ENCODE measurements at places on chromosomes 3 and 15.

DNA sequence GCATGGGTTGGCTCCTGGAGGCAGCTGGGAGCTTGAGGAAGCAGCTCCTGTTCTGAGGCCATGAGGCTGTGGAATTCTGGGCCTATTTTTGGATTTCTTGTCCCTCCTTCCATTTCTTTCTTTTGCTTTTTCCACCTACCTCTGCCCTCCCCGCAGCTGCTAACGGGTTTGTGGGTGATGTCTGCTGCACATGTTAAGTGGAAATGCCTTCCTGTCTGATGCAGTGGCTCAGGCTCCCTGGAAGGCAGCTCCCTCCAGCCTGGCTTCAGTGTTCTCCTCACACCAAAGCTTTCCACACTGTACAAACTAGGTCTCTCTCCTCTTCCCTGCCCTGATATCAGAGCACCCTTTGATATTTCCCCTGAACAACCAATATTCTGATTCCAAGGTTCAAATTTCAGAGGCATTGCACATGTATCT lies 33.8 kb upstream of the ESYT3 start:
- DNase-seq = no peak

GRCh38 chr15:41827290-41827879 lies 507 bp upstream of the JMJD7 start:
- DNase-seq = no peak

DNA sequence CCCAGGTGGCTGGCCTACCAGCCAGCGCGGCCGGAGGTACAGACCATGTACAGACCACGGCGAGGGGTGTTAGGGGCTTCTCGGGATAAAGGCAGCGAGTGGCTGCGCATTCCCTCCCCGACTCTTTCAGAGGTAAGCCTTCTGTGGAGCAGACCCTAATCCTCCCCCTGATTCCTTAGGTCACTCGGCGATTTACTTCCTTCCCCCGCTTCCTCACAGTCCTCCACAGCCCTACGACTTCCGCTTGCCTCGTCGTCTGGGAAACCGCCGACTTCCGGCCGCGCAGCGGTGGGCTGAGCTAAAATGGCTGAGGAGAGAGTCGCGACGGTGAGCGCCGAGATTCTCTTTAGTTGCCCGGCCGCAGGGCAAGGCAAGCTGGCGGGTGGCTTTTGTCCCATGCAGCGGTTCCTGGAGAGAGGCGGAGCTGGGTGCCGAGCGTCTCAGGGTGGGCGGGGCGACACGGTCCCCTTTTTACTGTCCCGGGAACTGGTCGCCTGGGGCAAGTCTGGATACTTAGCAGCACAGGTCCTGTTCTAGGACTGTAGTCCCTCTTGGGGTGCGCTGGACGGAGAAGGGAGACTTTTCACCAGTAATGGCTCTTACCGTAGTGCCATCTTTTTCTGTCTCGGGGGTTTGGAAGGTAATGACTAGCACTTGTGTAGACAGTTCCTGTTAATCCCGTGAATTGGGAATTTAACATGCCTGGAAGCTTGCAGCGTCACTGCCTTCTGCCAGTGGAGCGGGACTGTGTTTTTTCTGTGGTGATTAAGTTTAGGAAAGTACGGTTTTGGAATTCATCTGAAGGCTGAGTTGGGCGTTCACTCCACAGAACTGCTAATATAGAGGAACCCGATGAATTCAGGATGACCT lies at the start of the genes BBS4 and HIGD2B:
Gene BBS4, plus strand, starts transcription at position 283 of the 870 bp plus-strand sequence. Its CDS starts 21 bp downstream, at position 304.
Gene HIGD2B, minus strand, starts transcription at position 258 of the 870 bp plus-strand sequence. CDS start 9,808 bp downstream, outside the sequence.
- DNase-seq = peak; percentile 62

DNA sequence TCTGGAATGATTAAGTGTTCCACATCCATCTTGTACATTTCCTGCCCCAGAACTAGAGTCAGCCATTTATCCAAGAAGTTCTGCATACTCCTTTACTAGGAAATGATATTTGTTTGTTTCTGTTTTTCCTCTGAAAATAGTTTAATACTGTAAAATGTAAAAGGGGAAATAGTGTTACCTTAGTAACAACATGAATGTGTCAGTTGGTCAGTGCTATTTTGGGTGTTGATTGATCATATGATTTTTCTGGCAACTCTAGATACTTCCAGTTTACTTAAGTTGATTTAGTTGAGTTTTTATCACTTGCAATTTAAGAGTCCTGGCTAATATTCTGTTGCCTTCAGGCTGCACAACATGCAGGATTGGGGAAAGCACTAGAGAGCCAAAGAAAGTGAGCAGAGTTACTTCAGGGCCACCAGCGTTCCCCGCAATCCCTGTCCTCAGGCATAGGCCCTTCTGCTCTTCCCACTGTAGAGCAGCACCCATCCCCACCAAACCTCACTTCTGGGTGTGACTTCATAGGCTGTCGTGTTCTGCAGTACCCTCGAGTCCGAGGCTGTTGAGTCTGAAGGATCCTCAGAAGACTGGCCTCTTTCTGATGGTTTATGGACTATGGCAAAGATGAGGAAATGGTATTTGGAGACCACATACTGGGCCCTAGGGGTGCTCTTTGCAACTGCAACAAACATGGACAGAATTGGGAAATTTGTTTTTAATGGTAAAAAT lies 69.0 kb downstream of the CHD2 start:
- DNase-seq = no peak

DNA sequence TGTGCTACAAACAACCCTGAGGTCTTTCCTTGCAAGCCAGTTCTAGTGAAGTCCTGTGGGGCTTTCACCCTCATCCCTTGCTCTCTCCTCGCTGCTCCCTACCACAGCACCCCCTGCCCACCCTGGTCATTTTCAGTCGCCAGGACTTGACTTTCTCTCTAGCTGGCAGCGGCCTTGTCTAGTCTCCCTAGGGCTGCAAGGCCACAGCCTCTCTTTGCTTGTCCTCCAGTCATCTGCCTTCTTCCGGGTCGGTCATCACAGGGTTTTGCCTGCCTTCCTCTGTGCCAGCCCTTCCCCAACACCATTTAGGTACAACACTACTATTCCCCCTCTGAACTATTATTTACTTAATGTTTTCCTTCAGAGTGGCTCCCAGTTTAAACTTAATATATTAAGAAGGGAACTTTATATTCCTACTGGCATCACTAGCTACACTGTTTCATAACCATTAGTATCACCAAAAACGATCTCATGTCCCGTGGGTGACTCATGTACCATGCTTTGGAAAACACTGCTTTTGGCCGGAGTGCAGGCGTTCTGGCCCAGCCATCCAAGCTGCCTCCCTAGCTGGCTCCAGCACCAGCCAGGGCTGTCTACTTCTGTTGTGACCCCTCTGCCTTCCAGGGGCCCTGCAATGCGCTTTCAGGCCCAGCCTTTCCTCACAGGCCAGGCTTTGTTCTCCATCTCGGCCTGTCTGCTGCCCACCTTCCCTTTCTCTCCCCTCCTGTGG lies 21.4 kb downstream of the FAH start:
- no peak for DNase-seq

GRCh38 chr15:69125236-69125635 lies 35.2 kb upstream of the GLCE start:
- DNase-seq = no peak

GRCh38 chr15:88872706-88873105 lies 22.6 kb downstream of the HAPLN3 start:
- no peak for DNase-seq

DNA sequence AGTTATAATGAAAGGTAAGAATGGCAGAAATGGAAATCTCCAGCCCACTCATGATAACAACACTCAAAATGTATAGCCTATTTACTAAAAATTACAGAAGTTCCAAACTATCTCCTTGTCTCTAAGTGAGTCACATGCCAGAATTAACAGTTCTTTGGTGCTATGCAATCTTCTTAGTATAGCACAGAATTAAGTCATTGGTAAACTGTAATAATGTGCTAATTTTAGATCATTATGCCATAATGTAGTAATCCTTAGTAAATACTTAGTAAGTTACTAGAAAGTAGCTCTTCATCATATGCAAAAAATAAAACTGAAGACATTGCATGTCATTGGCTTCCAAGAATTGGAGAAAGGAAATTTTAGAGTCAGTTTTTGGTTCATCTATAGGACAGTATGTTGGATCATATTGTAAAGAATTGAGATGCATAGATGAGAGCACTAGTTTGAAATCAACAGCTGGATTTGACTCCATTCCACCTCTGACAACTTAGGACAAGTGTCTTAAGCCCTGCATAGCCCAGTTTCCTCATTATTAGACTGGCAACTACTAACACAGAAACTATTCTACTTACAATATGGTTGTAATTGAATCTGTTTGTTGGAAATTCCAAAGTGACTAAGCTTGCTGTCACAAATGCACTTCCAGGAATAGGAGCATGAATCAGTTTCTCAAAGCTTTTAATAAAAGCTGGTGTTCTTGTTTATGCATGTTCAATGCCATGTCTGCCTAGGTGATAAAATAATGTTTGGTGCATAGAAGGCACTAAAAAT lies 40.1 kb upstream of the CD47 start:
- DNase-seq = no peak

GRCh38 chr3:151584566-151584965 lies 123.7 kb upstream of the IGSF10 start:
- DNase-seq = no peak

DNA sequence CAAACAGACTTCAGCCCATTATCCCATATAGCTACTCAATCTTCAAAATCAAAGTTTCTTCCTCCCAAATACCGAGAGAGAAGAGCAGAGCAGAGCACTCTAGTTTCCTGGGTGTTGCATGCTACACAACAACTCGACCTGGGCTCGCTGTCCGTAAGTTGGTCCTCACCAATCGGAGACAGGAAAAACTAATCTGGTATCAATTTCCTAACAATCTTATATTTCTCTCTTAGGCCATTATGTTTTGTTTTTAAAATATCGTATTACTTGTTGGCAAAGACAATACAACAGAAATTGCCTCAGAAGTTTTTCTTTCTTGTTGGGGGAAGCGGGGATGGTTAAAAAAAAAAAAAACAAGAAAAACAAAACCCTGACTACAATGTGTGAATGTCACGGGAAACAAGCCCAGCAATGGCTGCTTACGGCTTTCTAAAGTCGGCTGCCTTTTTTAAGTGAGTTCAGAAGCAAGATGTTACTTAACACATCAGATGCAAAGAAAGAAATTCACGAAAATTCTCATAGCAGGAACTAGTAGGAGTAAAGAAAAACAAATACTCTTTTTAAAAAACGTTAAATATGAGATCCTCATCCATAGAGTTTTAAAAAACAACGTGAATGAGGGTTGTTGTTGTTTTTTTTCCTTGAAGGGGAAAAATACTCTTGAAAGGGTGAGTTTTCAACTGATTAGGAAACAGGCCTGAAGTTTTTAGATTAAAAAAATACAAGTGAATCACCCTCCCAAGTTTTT lies 1.9 kb downstream of the VGLL4 start:
- no peak for DNase-seq

- DNase-seq = no peak
These were observed 34.4 kb upstream of the TLE3 start for GRCh38 chr15:70132139-70132538.

DNA sequence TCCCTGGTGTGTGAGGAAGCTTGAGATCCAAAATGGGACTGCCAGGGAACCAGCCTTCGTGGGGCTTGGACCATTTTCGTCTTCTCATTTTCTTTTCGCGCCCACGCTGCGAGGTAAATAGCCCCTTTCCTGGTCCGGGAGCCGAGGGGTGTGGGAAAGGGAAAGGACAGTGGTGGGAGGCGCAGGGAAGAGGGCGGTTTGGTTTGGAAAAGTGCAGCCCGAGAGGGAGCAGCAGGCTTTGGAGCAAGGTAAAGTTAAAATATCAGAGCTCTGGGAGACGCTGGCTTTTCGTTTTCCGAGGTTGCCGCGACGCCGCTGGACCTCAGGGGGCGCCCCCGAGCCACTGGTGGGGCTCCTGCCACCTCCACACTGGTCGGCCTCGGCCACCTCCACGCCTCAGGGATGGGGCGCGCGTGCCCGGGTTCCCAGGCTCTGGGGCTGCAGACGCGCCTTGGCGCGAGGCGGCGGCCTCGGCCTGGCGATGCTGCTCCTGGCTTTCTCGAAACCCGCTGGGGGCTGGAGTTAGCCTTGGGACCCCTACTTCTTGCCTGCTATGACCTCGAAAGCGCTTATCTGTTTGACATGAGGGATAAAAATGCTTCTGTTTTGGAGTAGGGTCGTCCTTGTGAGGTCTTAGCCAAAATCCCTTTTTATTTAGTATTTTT lies 3.2 kb downstream of the PTPRG start:
- DNase-seq = no peak

DNA sequence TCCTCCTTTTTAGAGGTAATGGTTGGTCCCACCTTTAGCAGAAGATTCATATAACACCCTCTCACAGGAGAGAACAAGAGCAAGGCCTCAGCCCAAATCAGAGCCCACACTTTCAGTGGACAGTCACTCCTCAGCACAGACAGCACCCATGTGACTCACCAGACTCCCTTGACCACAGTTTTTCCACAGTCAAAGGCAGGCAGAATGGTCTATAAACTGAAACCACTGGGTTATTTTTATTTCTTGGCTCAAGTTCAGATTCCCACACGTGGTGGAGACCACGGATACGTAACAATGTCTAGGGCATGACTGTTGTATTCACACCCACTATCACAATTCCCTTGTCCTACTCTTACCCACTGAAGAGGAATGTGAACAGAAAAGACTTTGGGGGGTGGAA lies 237.8 kb upstream of the UBE2E1 start:
- DNase-seq = no peak

- no peak for DNase-seq
These were observed 18.9 kb downstream of the SRGAP3 start for GRCh38 chr3:9230596-9230995.

- peak; percentile 34 for DNase-seq
These were observed 519.7 kb downstream of the FOXP1 start for GRCh38 chr3:71063773-71064290.

DNA sequence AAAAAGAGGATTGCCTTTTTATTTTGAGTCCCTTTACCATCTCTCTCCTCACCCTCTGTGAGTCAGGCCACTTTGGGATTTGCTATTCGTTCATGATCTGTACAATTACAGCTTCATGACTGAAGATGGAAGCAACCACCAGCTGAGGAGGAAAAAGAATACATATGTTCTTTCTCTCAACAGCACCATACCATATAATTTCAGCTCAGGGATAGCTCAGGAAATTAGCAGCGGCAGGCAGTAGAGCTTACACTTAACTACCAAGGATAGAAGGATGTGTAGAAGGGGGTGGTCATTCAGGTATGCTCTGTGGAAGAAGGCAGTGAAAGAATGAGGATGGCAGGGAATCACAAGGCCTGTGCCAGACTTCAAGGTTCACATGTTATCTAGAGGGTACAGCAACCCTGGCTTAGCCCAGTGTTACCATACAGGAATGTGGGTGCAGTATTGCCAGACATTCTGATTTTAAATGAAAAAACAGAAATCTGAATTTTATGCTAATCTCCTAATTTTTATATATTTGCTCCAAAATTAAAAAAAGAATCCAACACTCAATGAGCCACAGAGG lies 17.9 kb downstream of the PLS1 start:
- DNase-seq = no peak

DNA sequence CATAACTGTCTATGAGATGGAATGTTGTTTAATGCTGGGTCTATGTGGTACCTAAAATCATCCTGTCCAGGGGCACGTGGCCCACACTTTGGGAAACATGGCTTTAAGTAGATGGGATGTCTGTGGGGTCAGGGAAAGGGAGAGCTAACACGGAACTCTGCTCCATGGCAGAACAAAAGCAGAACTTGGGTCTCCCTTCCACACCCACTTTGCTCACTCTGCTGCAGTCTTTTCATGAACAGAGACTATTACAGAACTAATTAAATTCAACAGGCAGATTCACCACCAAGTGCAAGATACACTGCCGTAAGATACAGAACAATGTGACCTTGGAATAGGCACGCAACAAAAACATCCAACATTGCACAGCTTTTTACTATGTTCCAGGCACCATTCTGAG lies 28.2 kb downstream of the POPDC2 start:
- DNase-seq = no peak
